ENCODE measurements at places on chromosomes 1 and 21.

- DNase-seq = no peak
Measured at GRCh38 chr1:243963571-243963970, 87.5 kb upstream of the ZBTB18 start.

- DNase-seq = no peak
Measured at GRCh38 chr1:229897501-229897900, 169.5 kb upstream of the GALNT2 start.

DNA sequence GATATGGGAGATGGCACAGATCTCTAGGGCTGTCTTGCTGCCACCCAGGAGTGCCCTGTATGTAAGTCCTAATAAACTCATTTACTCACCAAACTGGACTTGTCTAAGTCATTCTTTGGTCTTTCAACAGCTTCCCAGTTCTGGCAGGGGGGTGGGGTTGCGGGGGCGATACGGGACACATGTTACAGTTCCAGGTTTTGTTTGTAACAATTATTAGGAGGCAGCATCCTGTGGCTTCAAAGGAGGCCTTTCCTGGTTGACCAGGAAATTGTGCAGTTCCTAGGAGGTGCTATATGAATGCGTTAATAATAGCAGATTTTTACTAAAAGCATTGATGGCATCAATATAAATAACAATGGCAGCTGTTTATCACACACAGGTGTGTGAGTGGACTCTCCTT is 42.7 kb upstream of the TRIM45 start:
- DNase-seq = no peak

GRCh38 chr1:180157108-180157507 is 2.4 kb downstream of the QSOX1 start:
- no peak for DNase-seq

DNA sequence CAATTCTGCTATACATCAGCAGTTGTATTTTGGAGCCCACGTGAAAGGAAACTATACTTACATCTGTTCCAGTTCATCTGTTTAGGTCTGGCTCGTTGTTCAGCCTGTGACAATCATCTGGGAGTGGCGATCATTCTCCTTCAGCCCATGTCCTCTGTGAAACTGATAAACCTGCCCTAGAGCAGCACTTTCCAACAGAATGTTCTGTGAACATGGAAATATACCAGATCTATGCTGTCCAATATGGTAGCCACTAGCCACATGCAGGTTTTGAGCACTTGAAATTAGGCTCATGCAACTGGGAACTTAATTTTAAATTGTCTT is 24.5 kb upstream of the COQ8A start:
- DNase-seq = no peak

GRCh38 chr1:78577257-78578100 is 42.8 kb upstream of the IFI44L start:
- no peak for DNase-seq

DNA sequence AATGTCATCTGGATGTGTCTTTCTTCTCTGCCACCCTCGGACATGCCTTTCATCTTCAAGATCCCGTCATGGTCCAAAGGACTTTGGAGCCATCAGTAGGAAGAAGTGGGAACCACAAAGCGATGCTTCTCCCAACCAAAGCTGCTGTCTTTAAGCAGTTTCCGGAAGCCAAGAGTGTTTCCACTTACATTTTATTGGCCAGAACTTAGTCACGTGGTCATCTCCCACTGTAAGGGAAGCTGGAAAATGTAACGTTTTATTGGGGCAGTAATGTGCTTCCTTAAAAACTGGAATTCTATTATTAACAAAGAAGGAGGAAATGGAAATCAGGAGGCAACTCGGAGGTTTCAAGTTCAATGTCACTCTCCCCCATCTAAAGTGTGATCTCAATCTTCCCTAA is 170.8 kb downstream of the ATG4C start:
- DNase-seq = no peak

DNA sequence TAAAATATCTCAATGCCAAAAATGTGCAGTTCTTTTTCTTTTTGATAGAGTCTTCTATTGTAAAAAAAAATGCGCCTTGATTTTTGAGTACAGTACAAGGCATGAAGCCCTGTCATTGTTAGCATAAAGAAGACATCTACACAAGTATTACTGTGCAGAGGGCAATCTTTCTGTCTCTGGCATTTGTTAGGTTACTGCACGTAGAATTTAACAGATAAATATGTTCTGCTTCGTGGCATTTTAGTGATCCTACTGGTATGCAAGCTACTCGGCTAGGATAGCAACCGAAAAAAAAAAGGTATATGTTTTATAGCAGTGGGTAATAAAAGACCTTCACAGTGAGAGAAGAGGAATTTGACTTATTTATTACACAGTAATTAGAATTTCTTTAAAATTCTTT is 492.9 kb upstream of the ADGRL2 start:
- DNase-seq = no peak

GRCh38 chr1:20123722-20124455 is 4.6 kb upstream of the PLA2G2D start:
- DNase-seq = no peak

- no peak for DNase-seq
Measured at GRCh38 chr1:46070164-46070814, 62.1 kb downstream of the PIK3R3 start.

GRCh38 chr21:26783466-26784195 is 61.6 kb downstream of the ADAMTS1 start:
- no peak for DNase-seq

GRCh38 chr1:1284221-1285101 is 4.2 kb downstream of the SCNN1D start:
- no peak for DNase-seq

GRCh38 chr21:39387461-39388037 is 38.7 kb upstream of the HMGN1 start:
- DNase-seq = peak; percentile 81

- DNase-seq = no peak
Measured at GRCh38 chr1:180535418-180535999, 23.3 kb upstream of the OVAAL start.

DNA sequence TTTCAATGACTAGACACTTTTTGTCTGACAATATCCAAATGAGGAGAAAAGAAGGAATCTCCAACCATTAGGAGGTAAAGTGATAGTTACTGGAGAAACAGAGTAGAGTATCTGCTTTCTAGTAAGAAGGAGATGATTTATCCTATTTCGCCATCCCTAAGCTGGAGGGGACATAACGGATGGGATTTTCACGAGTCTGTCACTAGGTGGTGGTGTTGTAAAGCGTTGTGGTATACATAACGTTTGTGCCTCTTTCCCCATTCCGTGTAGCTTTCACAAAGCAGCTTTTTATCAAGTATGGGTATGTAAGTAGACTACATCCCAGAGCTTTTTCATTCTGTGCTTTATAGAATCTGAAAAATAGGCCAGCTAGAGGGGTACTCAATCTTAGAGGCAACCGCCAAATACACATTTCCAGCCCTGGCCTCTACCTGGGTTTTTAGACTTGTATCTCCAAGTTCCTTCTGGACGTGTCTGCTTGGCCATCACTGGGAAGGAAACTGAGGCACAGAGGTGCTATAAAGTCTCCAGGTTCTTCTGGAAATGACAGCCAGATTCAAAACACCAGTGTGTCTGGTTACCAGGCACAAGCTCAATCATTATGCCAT is 33.3 kb upstream of the FAM3B start:
- DNase-seq = no peak

- DNase-seq = no peak
Measured at GRCh38 chr1:79539001-79539400, 532.5 kb upstream of the ADGRL4 start.

DNA sequence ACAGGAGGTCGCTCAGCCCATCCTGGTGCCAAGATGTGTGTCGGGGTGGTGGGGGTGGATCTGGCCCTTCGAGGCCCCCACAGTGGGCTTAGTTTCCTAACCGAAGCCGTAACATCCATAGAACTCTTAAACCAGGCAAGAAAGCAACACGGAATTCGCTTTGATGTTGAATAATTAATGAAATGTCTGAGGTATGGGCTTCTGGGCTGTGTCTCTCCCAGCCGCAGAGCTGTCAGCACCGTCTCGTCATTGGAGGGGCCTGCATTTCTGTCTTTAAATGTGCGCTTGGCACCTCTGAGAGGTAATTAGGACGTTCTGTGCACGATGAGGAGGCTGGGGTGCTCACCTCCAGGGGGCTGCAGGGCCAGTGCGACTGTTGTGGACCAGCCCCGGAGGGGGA is 13.3 kb upstream of the PLCH2 start:
- no peak for DNase-seq

DNA sequence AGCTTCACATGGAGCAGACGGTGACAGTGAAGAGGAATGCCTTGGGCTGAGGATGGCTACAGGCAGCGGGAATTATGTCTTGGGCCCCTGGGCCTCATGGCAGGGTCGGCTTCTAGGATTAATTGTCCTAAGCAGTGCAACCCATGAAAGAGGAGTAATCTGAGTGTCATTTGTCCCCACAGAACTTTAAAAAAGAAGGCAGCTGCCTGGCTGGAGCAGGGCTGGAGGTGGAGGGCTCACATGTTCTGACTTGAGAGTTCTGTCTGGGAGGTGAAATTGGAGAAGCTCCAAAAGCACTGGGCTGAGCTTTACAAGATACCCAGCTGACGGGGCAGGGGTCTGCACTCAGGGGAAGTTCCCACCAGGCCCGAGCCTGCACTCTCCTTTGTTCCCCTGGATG is 22.6 kb downstream of the CACNA1S start:
- no peak for DNase-seq

DNA sequence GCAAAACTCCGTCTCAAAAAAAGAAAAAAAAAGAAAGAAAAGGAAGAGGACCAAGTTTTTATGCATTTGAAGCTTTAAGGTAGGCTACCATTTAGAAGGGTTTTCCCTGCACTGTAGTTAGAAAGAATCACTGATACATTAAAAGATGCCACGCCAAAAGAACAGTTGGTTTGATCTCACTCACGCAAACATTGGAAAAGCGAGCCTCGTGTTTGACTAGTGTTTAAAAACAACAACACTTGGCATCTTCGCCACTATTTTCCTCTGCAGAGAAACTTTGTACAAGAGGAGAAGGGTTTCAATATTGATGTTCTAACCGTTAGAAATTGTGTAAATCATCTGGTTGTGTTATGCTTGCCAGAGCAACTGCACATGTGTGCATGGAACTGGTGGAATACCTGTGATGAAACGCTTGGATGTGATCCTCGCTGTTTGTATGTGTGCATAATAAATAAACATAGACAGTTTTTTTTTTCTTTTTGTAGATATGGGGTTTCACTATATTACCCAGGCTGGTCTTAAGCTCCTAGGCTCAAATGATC is 24.0 kb upstream of the CAMTA1 start:
- DNase-seq = no peak

DNA sequence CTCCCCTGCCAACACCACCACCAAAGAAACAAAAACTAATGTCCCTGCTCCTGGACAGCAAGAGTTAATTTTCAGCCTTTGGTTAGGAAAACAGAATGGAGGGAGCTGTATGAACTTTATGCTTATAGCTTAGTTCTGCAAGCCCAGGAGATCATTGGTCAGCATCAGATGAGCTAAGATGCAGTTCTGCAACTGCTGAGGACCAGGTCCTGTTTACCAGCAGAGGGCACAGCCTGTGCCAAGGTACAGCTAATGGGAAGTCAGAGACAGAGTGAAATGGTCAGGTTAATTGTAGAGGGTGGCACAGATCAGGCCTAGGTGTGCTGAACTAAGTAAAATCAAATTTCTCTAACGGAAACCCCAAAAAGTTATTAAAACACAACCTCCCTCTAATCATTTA is 161.3 kb downstream of the ROR1 start:
- no peak for DNase-seq

DNA sequence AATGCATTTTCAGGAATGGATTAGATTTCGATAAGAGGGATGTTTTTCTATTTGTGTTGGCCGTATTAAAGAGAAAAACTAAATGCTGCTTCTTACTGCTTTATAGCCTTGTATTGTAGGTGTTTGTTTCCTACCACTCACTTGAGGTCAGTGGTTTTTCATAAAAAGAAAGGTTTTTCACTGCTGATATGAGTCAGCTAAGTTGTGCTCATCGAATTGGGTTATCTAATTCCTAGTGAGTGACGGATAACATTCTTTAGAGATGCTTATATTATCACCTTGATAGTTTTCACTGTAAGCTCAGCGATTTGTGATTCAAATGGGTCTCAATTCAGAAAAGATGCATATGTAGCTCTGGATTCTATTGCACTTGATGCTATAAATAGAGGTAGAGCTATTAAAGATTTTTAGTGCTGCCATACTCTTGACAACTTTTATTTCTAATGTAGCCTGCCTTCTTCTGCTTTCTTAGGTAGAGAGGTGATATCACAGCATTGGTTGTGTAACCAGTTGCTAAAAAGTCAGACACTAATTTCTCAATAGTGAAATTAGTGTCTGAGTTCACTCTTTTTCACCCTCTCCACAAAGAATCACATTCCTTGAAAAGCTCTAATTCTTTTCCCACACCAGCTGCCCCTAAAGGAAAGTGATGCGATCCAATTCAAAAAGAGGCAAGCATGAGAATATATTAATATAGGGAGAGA is 180.0 kb downstream of the RASAL2 start:
- no peak for DNase-seq

GRCh38 chr1:27026621-27027574 is 14.2 kb upstream of the TENT5B start:
- DNase-seq = no peak

DNA sequence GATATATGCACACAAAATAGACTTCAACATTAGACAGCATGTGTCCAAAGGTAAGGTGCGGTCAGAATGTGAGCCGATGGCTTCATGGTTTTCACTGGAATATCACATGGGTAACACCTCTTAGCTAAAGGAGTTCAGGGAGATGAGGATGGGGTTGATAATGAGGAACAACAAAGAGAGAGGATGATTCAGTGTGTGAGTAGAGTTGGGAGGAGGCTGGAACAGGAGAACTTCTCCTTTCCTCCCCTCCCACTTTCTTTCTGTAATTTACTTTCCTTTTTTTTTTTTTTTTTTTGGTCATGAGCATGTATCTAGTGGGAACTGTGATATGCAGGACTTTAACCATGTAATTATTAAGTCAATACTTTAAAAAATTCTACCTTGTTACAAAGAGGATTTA is 99.4 kb downstream of the FASLG start:
- DNase-seq = no peak

DNA sequence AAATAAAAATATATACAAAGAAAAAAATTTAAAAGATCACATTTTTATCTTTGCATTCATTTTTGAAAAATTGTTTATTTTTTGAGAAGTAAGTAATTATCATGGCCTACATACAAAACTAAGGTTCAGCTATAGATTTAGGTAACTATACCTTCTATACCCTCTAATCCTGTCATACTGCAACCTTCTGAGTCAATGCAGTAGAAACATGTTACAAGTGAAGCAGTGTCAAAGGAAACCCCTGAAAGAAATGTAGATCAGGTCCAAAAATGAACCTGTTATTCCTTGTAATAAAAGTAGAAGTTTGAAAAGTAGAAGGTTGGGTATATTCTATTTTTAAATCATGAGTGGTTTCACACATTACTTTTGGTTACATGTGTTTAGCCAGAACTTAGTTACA is 51.3 kb downstream of the PTGS2 start:
- no peak for DNase-seq

DNA sequence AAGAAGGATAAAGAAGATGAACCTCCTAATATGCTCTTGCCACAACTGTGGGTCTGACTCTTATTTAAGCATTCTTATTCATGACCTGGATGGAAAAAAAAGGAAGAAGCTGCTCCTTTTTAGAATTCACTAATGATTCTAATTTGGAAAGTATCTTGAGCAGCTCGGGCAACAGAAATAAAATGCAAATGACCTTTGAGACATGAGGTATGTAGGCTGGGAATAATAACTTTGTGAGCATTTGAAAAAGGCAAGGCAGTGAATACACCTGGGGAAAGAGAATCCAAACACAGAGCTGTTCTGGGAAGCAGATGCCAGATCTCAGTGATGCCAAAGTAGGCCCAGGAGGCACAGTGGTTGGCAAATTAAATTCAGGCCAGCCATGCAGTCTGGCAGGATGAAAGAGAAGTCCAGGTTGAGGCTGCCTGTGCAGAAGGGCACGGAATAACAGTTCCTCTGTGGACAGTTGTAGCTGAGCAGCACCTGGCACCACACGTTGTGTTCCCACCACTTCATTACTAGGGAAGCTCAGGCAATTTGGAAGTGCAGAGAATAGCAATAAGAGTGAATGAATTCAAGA is 320.8 kb upstream of the ST6GALNAC5 start:
- no peak for DNase-seq
